ENCODE measurements at places on chromosomes 3 and 15. TPM values are rescaled to one million over a fixed set of nuclear protein-coding genes. Genes with fewer than 3 reads are reported as not detected.

The DUOX2 gene
- total RNA-seq: 0.11 TPM

The CD200 gene
- total RNA-seq: 12.1 TPM

The FGF12 gene
- 126 TPM for total RNA-seq

The CHDH gene
- 2.2 TPM for total RNA-seq

The ILDR1 gene
- total RNA-seq: not detected

The ONECUT1 gene
- total RNA-seq: not detected

The KY gene
- total RNA-seq: 0.59 TPM

The IGSF11 gene
- total RNA-seq: 6.5 TPM

The XCR1 gene
- not detected for total RNA-seq

The RBP2 gene
- total RNA-seq: not detected

The CLDN16 gene
- not detected for total RNA-seq
